ENCODE measurements at places on chromosomes 6 and 20.

DNA sequence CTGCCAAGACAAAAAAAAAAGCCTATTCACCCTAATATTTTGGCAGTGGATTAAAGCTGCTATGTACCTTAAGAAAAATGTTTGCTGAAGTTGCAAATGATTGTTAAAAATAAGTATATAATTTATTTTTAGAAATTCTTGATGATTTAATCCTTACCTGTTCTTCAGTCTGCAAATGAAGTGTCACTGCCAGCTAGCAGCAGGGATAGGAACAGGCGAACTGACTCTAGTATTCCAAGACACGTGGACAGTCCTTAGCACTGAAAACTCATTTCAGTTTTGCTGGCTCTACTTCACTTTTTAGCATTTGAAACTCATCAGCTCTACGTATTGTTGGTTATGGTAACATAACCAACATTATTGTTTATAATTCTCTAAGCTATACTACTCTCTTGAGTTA is 204.4 kb upstream of the ID4 start:
- no peak for DNase-seq

DNA sequence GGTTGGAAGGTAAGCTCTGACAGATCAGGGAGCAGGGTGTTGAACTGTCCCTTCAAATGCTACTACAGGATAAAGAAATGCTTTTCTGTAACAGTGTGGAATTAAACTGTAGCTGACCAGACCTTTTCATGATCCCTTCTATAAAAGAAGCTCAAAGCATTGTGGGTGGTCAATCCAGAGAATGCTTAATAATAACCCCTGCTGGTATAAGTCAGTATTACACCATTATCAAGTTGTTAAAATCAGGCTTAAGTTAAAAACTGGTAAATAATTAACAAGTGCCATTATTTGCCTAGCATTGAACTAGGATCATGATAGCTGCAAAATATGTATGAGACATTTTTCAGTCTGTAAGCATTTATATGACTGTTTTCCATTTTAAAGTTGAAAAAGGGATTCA is 468.9 kb downstream of the PKHD1 start:
- no peak for DNase-seq

GRCh38 chr20:6829510-6830116 is 62.1 kb downstream of the BMP2 start:
- no peak for DNase-seq

DNA sequence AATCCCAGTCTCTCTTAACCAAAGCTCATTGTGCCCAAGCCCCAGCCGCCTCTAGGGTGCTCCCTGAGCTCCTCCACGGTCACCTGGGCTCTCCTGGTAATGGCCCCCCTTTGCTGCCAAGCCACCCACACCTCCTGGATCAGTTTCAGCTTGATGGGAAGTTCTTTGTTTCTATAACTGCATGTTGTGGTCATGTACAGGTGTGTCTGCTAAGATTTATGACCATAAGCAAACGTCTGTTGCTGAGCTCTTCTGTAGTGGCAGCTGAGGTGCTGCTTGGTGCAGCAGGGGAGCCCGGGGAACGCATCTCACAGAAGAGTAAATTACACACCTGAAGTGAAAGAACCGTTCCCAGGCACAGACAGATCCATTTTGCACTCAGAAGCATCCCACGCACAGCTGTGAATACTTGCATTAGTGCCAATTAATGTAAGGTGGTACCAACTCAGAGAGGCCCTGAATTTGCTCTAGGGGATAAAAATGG is 194.6 kb upstream of the ARID1B start:
- no peak for DNase-seq

- peak; percentile 43 for DNase-seq
These were observed 176.5 kb downstream of the SLC16A10 start for GRCh38 chr6:111263837-111264236.

- no peak for DNase-seq
These were observed 111.3 kb downstream of the BCKDHB start for GRCh38 chr6:80217794-80218193.

- DNase-seq, result no peak
These were observed 45.1 kb downstream of the GABRR2 start for GRCh38 chr6:89269981-89270380.

DNA sequence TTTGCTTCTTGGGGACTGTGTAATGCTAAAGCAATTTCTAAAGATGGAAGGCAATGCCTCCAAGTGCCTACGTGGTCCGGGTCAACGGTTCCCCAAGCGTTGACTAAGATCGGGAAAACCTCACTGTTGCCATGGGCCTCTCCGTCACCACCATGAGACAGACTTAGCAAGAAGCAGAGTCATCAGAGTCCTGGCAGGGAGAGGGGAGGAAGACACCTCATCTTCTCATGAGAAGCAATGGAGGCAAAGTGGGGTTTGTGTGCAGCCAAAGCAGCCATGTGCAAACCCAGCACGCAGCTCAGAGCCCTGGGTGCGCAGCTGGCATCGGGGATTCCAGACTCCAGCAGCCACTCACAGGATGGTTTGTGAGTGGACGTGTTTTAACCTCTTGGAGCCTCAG is 111.4 kb downstream of the SYNDIG1 start:
- no peak for DNase-seq

DNA sequence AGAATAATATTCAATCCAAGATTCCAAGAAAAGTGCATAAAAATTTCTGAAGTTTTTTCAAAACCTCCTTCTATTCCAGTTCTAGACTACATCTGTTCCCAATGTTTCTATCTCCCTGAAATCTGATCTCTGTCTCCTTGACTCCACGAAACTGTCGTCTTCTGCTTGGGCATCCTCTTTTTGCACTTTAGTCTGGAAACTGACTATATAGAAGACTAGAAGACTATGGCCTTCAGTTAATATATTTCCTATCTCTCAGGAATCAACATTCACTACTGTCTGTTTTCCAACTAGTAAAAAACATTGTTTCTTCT is 745.4 kb upstream of the ADGRB3 start:
- DNase-seq, result no peak

- no peak for DNase-seq
These were observed 71.3 kb upstream of the EYA4 start for GRCh38 chr6:133169901-133170300.

DNA sequence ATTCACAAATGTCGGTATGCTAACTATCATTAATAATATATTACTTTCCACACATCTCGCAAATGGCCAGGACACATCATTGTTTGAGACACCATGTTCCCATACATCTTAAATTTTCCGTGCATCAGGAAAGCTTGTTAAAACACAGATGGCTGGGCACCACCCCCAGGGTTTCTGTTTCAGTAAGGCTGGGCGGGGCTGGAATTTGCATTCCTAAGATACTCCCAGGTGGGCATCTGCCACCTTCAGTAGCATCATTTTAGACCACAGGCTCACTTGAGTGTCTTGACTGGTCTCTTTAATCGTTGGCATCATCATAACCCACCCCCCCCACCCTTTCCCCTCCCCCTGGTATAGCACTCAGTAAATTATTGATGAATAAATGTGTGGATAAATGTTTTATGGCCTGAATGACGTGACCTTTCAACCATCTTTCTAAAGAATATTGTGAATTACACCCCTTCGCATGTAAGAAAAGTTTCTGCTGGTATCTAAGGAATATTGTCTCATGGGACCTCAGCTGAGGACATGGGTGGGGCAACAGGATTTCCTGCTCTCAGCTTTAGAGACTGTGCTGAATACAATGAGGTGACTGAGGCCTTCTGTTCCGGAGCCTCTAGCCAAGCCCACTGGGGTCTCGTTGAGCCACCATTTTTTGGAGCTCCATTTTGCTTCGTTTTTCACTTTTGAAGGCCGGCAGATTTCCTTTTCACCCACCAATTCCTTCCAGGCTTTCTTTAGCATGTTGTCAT is 124.1 kb upstream of the NEDD9 start:
- DNase-seq, result no peak

DNA sequence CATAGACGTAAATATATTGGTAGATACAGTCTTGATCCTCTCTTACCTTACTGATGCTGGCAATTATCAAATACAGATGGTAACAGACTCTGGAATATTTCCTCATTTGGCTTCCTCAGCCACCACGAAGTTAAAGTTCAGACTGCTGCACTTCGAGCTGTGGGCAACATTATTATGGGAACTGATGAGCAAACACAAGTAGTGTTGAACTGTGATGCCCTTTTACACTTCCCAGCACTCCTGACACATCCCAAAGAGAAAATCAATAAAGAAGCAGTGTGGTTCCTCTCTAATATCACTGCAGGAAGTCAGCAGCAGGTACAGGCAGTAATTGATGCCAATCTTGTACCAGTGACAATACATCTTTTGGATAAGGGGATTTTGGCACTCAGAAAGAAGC is 162.7 kb upstream of the NT5E start:
- DNase-seq, result no peak

DNA sequence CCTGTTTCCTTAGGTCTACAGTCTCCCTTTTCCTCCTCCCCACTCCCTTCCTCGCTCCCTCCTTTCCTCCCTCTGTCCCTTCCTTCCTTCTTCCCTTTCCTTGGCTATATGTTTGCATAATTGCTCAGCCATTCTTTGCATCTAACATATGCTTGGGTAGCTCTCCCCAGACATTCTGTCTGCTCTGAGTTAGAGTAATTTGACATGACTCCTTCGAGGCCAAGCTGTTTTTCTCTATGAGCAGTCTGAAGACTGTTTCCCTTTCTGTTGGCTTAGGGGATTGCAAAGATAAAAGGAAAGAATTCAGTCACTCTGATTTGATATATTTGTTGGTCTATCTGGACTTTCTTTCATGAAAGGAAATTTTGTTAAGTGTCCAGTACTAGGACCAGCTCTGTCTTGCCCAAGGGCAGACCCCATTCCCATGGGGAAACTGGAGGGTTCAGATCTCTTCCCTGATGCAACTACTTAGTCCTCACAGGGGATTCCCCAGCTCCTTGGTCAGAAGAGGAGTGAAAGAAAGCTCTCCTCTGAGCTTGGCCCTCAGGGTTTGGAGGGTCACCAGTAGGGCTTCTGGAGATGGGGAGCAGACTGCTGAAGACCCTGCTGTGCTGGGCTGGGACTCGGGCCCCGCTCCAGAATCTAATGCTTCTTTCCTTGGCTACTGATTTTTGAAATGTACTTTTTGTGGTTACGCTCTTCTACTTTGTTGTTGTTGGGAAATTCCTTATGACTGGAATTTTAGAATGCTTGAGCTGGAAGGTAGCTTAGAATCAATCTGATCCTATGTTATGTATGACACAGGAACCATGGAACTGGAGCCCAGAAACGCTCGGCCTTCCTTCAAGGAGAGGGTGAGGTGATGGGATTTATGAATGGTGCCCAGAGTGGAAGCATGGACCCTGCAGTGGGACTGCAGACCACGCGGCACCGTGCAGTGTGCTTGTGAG is 63.7 kb upstream of the SLC22A23 start:
- no peak for DNase-seq

GRCh38 chr6:13135152-13135551 is 193.2 kb downstream of the TBC1D7 start:
- DNase-seq, result no peak

DNA sequence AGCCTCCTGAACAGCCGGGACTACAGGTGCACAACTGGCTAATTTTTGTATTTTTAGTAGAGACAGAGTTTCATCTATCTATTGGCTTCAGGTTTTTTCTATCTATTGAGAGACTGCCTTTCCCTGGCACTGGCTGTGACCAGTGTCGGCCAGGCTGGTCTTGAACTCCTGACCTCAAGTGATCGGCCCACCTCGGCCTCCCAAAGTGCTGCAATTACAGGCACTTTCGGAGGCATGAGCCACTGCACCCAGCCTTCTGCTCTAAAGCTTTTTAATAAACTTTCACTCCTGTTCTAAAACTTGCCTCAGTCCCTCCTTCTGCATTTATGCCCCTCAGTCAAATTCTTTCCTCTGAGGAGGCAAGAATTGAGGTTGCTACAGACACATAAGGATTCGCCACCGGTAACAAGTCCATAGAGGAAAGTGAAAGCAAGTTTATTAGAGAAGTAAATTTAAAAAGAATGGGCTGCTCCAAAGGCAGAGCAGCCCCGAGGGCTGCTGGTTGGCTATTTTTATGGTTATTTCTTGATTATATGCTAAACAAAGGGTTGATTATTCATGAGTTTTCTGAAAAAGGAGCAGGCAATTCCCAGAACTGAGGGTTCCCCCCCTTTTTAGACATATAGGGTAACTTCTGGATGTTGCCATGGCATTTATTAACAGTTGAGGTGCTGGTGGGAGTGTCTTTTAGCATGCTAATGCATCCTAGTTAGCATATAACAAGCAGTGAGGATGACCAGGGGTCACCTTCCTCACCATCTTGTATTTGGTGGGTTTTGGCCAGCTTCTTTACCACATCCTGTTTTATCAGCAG is 44.8 kb upstream of the RNGTT start:
- DNase-seq, result no peak

DNA sequence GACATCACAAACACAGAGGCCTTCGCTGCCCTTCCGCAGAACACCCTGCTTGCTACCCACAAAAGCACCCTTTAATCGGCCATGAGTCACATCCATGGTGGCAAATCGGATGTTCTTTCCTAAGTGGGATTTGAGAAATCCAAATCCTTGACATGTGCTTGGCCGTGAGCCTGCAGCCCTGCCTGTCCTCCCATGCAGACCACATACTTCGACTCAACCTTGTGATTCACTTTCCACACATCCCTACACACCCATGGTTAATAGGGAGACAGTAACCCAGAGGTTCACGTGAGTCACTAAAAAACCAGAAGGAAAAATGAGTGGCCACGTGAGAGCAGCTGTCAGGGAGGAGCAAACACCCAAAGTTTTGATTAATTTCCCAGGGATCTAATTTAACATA is 19.4 kb downstream of the RAMACL start:
- DNase-seq, result peak; percentile 63

- no peak for DNase-seq
These were observed 58.4 kb downstream of the GJA10 start for GRCh38 chr6:89952686-89953085.

- no peak for DNase-seq
These were observed at the start of gene GSTA3 for GRCh38 chr6:52909531-52909930. Gene GSTA3, minus strand, starts transcription at chr6:52909698. Its CDS starts 3,864 bp downstream, at chr6:52905834.

- no peak for DNase-seq
These were observed 73.5 kb upstream of the RNF217 start for GRCh38 chr6:124888581-124889371.

- no peak for DNase-seq
These were observed 73.2 kb downstream of the PSMG4 start for GRCh38 chr6:3331971-3332370.

DNA sequence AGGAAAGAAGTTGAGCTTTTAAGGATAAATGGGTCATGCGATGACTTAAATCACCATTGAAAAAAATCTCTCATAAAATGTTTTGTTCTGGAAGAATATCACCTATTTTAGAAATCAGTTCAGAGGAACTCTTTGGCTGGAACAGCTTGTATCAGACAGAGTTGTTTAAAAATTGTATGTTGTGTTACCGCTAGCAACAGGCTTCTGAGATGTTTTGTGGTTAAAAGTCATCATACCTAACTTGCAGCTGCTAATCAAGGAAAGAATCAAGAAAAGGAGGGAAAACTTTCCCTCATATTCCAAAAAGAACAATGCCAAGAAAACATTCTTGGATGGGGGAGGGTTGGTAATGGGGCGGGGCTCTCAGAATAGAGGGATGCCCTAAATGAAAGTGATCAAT is 220.7 kb upstream of the CITED2 start:
- DNase-seq, result no peak

GRCh38 chr6:96016334-96017069 is 728 bp downstream of the FUT9 start:
- no peak for DNase-seq

All from H54 (cell line).